ENCODE measurements at places on chromosomes 6 and 20.

- DNase-seq = no peak
These were observed 24.0 kb upstream of the NPBWR2 start for GRCh38 chr20:64131406-64131805.

DNA sequence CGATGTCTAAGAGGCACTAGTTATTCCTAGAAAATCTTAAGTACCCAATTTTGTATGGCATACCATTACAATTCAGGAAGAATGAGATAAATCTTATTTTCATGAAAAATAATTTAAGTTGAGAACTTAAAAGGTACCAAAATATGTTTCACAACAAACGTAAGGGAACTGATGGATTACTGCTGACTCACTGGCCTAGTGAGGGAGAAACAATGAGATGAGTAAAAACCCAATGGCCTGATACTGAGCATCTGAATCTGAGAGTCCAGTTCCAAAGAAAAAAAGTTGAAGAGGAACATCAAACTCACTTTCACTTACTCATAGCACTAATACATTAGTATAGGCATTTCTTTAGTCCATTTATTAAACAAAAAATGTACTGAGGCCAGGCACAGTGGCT, 56.0 kb downstream of the MDN1 start:
- DNase-seq = no peak

DNA sequence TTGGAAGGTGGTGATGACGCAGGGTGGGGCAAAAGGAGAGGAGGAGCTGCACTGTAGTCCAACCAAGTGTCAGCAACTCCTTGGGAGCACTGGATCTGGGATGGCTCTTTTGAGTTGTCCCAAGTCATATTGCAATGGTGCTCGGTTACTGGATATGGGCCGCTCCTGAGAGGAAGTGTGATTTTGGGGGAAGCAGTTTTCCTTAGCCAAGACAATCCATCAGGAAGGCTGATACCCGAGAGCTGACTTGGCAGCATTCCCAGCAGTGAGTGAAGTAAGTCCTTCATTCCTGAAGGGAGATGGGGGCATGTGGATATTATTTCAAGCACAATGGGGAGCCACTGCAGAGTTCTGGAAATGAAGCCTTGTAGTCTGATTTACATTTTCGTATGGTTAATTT, 354.1 kb downstream of the RFPL4B start:
- DNase-seq = no peak

DNA sequence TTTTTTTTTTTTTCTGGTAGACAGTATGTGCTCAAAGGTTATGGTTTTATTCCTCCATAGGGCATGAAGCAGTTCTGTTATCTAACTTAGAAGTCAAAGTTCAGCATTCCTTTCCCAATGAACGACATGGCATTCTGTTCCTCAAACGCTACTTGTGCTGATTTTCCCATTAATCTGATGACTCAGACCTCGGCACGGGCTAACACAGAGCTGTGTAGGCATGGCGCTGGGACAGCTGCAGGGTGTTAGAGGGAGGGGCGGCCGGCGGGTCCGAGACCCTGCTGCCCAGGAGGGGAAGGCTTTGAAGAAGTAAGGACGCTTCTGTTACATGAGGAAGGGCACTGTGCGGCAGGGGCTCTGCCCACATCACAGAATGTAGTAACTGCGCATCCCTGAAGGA, 93.6 kb upstream of the AGPAT4 start:
- DNase-seq = no peak

DNA sequence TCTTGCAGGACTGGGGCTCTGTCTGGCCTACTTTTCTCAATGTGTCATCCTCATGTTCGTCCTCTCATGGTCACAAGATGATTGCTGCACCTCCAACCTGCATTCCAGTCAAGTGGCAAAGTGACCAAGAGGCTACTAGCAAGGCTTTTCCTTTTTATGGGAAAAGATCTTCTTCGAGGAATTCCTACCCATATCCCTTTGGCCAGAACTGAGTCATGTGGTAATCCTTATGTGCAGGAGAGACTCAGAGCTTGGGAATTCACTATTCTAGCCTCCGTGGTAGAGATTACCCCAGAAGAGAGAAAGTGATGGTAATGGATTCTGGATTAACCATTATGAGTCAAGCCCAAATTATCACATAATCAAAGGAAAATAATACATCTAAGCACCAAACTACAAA, 162.7 kb downstream of the KCNQ5 start:
- no peak for DNase-seq

DNA sequence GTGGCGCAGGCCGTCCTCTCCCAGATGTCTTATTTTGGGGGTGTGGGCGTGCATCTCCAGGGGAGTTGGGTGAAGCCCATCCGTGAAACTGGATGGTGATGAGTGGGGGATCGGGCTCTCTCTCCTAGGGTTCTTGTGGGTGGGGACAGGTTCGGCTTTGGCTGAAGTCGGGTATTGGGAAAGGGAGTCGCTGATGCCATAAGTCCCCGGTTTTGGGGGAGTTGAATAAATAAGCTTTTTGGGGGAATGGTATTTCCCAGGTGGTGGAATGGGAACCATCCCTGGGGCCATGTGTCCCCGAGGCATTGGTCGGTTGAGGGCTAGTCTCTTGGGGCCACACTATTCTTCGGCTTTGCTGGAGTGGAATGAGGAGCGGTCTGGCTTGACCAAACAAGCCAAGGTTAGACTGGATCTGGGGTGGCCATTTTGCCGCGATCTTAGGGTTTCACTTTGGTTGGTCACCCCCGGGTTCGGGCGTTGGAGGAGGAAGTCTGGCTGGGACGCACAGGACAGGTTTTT, 481 bp downstream of the ZNF133 start:
- no peak for DNase-seq

GRCh38 chr20:47691625-47692024, 93.7 kb downstream of the SULF2 start:
- DNase-seq = no peak

GRCh38 chr20:24610341-24611115, 141.1 kb downstream of the SYNDIG1 start:
- no peak for DNase-seq

GRCh38 chr6:10402648-10403311, 12.1 kb downstream of the TFAP2A start:
- DNase-seq = no peak

DNA sequence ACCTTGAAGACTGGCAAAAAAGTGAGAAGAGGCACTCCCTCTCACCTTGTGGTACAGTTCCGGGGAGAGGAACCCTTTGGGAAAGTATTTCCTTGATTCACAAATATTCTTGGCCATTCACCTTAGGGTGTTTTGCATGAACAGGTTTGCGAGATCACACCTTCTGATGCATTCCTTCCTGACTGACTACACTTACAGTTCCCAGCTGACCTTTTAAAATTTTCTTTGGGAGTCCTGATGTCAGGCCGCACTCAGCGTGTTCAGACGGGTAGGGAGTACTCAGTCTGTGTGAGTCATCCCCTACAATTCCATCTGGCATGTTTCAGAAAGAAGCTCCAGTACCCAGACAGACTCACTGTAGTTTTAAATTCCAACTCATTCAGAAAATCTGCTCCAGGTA, 1.7 kb downstream of the ADGRF4 start:
- DNase-seq = no peak

GRCh38 chr6:139500977-139501376, 126.5 kb upstream of the CITED2 start:
- no peak for DNase-seq

- DNase-seq = no peak
These were observed 1.4 kb downstream of the NFS1 start for GRCh38 chr20:35697696-35698297.

- DNase-seq = peak; percentile 5
These were observed 90.3 kb downstream of the RNF144B start for GRCh38 chr6:18477301-18477941.

DNA sequence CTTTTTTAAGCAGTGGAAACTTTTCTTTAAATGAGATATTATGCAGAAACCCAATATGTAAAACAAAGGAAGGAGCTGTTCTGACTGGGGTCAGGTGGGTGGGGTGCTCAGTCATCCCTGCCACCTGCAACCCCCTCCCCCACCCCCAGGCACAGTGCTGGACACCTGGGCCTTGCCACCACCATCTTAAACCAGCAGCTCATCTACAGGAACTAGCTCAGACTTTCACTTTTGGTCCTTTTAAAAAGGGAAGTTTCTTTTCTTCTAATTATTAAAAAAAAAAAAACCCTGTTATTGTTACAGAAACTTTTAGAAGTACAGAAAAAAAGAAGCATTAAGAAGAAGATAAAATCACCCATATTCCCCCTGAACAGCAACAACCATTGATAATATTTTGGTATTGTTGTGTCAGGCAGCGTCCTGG, 37.1 kb downstream of the PPP1R16B start:
- DNase-seq = no peak

DNA sequence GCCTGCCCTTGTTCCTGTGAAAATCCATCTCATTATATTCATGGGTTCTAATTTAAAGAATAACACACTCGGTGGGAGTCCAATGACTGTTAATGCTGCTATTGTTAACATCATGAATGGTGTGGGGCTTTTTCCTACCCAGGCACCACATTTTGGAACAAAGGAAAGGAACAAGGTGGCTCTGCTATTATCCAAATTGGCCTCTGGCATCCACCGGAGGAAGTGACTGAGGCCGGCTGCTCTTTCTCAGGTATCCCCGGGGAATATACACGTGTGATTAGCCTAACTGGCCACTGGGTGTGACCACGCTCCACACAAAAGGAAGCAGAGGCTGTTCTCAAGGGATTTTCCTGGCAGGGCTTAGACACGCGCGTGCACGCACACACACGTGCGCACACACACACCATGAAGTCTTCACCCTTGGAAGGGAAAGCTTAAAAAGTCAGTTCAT, 601.2 kb upstream of the ARID1B start:
- DNase-seq = no peak

DNA sequence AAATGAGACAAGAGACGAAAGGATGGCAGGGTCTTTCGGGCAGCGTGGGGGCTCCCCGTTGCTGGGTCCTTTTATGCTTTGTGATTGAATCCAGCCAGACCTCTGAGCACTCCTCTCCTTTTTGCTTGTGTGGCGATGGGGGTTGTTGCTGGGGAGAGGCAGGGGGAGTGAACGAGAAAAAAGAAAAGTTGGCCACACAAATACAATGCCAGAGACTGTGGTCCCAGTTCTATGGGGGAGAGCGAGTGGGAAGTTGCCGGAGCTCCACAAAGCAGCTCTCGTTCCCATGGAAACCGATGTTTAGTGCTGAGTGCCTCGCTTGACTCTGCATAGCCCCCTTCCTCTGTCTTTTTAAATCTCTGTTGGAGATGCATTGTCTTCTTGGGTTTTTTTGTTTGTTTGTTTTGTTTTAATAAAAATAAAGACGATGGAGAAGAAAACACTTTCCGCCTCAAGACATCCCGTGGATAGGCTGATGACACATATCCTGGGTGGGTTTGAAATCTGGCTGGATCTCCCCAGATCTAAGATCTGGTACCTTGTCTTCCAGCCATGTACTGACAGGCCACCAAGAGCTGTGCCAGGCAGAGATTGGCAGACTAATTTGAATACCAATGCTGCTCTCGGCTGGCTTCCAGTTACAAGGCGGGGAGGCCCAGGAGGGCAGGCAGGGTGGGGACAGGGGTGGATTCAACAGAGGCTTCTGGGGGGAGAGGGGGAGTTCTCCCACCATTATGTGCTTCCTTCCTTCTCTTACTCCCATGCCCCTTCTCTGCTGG, 529.3 kb downstream of the QKI start:
- peak; percentile 54 for DNase-seq

DNA sequence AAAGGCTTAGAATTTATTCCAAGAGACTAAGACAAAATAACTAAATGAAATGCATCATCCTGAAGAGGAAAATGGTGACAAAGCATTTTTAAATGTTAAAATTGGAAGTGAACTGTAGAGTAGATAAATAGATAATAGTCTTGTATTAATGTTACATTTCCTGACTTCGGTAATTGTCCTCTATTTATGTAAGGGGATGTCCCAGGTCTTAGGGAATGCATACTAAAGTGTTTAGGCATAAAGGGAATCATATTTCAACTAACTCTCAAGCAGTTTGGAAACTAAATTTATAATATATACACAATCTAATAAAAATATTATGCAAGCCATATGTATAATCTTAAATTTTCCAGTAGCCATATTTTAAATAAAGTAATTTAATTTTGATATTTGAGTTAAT, 159.3 kb downstream of the WDR27 start:
- no peak for DNase-seq

DNA sequence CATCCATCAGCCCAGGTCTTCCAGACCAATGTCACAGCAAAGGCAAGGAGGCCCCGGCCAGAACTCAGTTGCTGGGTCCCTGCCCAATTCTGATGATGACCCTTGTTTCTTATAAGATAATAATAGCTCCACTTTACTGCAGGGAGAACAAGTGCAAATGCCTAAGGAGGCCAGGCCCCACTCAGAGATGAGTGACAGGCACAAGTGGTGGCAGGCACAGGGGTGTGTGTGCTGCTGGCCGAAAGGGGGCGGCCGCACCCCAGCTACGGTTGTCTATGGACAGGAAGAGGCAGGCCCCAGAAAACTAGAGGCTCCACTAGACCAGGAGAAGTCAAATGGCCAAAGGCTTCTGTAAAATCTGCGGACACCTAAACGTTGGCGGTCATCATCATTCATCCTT, 28.6 kb downstream of the GNAS-AS1 start:
- no peak for DNase-seq

GRCh38 chr6:137259349-137259748, 40.2 kb upstream of the IFNGR1 start:
- DNase-seq = no peak

GRCh38 chr6:147549531-147549930, 41.0 kb downstream of the SAMD5 start:
- no peak for DNase-seq

GRCh38 chr6:70474751-70475150, 61.4 kb downstream of the FAM135A start:
- DNase-seq = peak; percentile 13

GRCh38 chr6:62390401-62390800, 104.4 kb upstream of the KHDRBS2 start:
- no peak for DNase-seq

- DNase-seq = peak; percentile 8
These were observed 53.5 kb upstream of the LRFN2 start for GRCh38 chr6:40640599-40641227.

GRCh38 chr6:159540152-159540551, 152.9 kb downstream of the SOD2 start:
- DNase-seq = no peak

- DNase-seq = no peak
These were observed 40.2 kb downstream of the CCN2 start for GRCh38 chr6:131910956-131911355.

- DNase-seq = no peak
These were observed 140.8 kb downstream of the FARS2 start for GRCh38 chr6:5401845-5402738.

DNA sequence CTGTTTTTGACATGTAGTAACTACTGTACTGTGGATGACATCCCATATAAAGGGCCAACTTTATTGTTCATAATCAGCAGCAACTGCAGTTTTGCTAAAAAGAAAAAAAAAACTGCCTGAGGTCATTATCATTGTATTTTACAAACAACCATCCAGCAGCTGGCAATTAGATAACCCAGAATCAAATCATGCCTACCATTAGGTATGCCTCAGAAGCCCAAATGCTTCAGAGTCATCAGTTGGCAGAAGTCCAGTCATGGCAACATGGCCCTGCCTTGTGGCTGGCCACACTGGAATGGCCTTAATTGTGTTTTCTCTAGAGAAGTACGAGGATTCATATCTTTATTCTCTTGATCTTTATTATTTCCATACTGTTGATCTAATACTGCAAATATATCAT, 462.4 kb upstream of the NRSN1 start:
- no peak for DNase-seq
